ENCODE measurements at places on chromosomes 2 and 18. TPM values are rescaled to one million over a fixed set of nuclear protein-coding genes. Genes with fewer than 3 reads are reported as not detected.

The COPS8 gene
- 94.9 TPM for polyA plus RNA-seq

The ARHGEF4 gene
- polyA plus RNA-seq: 47.6 TPM

The OSR1 gene
- 0.44 TPM for polyA plus RNA-seq

The TMEM178A gene
- polyA plus RNA-seq: 25.1 TPM

The SEMA4C gene
- 32.9 TPM for polyA plus RNA-seq

The UGT1A9 gene
- not detected for polyA plus RNA-seq

The DUSP2 gene
- polyA plus RNA-seq: 3.0 TPM

The MLPH gene
- 2.8 TPM for polyA plus RNA-seq

The AGXT gene
- 1.1 TPM for polyA plus RNA-seq

The DQX1 gene
- polyA plus RNA-seq: not detected

The SIX3 gene
- 30.9 TPM for polyA plus RNA-seq

The LONRF2 gene
- polyA plus RNA-seq: 5.4 TPM

The MC2R gene
- not detected for polyA plus RNA-seq

The CRYGC gene
- polyA plus RNA-seq: not detected

The SPDYA gene
- not detected for polyA plus RNA-seq

The RMDN2 gene
- polyA plus RNA-seq: 0.53 TPM

The LHCGR gene
- polyA plus RNA-seq: not detected

The PCBP1 gene
- polyA plus RNA-seq: 363 TPM

The THSD7B gene
- polyA plus RNA-seq: 1.8 TPM

The REG3A gene
- not detected for polyA plus RNA-seq

The HOXD11 gene
- polyA plus RNA-seq: 5.1 TPM

The GREB1 gene
- polyA plus RNA-seq: 11.3 TPM

The RAB6C gene
- polyA plus RNA-seq: 0.29 TPM

The SPP2 gene
- polyA plus RNA-seq: not detected

The ST8SIA5 gene
- 45.0 TPM for polyA plus RNA-seq

The RAB31 gene
- 28.7 TPM for polyA plus RNA-seq

The PDCD1 gene
- 0.20 TPM for polyA plus RNA-seq

The NR4A2 gene
- polyA plus RNA-seq: 4.3 TPM

The ADAM23 gene
- polyA plus RNA-seq: 6.0 TPM

The PJVK gene
- 0.22 TPM for polyA plus RNA-seq

The IL18RAP gene
- not detected for polyA plus RNA-seq

The NEURL3 gene
- not detected for polyA plus RNA-seq

The CHST9 gene
- polyA plus RNA-seq: 0.20 TPM

The CNDP1 gene
- polyA plus RNA-seq: 90.4 TPM

The CLEC4F gene
- not detected for polyA plus RNA-seq

The MAPRE2 gene
- polyA plus RNA-seq: 93.5 TPM

The LOXHD1 gene
- polyA plus RNA-seq: not detected

The PLEKHH2 gene
- polyA plus RNA-seq: 1.0 TPM

The TEKT4 gene
- not detected for polyA plus RNA-seq

The PDE11A gene
- 0.36 TPM for polyA plus RNA-seq

The NTSR2 gene
- 18.4 TPM for polyA plus RNA-seq

The GNAL gene
- polyA plus RNA-seq: 2.7 TPM

The IL36A gene
- not detected for polyA plus RNA-seq

The TGFA gene
- 5.3 TPM for polyA plus RNA-seq

The CFC1 gene
- 3.1 TPM for polyA plus RNA-seq

The REEP1 gene
- polyA plus RNA-seq: 12.1 TPM

The TMEM163 gene
- 21.4 TPM for polyA plus RNA-seq

The GPBAR1 gene
- 0.39 TPM for polyA plus RNA-seq

The OXER1 gene
- polyA plus RNA-seq: 0.24 TPM

The C2orf92 gene
- 2.0 TPM for polyA plus RNA-seq

The SPEG gene
- polyA plus RNA-seq: 26.3 TPM

The UGT1A5 gene
- polyA plus RNA-seq: not detected

The HOXD3 gene
- 1.2 TPM for polyA plus RNA-seq

Data from brain (organoid and tissue), 16 donors.